ENCODE measurements at places on chromosomes 13 and 19.

DNA sequence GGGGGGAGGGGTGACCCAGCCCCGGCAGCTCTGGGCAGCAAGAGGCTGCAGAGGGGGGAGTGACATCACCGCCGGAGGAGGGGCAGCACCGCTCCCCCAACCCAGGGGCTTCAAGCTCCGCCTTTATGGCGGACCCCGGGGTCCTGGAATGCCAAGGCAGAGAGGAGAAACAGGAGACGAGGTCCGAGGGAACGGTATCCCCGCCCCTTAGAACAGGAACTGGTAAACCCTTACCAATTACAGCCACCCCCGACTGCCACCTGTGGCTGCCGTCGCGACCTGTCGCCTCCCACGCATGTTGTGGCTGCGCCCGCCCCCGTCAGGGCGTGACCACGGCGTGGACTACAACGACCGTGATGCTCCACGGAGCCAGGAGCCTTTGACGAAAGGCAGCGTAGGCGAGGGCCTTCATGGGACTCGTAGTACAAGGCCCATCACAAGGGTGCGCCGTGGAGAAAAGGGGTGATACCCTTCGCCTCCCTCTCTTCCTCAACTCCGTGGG is 4.1 kb upstream of the KCNC3 start:
- peak; percentile 84 for DNase-seq

GRCh38 chr13:84400706-84401105 is 518.4 kb upstream of the SLITRK1 start:
- DNase-seq, result no peak

GRCh38 chr19:14369399-14370168 is 11.7 kb upstream of the ADGRE5 start:
- no peak for DNase-seq

DNA sequence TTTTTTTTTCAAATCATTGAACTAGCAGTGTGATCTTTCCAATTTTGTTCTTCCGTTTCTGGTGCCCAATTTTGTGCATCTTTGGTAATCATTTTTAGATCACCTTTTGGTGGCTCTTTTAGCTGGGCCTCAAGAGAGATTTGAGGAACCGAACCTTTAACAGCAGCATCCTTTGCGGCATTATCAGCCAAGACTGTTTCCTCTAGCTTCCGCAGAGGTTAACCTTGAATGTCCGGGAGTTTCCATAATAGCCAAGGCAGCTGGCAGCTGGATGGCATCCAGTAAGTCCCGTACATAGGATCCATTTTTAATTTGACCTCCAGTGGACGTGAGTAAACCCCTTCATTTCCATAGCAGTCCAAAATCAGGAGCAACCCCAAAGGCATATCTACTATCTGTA is 9.6 kb downstream of the IRGC start:
- no peak for DNase-seq

GRCh38 chr13:85828094-85828684 is 29.0 kb upstream of the SLITRK6 start:
- no peak for DNase-seq

GRCh38 chr19:31260171-31260933 is 88.9 kb downstream of the TSHZ3 start:
- DNase-seq, result no peak

DNA sequence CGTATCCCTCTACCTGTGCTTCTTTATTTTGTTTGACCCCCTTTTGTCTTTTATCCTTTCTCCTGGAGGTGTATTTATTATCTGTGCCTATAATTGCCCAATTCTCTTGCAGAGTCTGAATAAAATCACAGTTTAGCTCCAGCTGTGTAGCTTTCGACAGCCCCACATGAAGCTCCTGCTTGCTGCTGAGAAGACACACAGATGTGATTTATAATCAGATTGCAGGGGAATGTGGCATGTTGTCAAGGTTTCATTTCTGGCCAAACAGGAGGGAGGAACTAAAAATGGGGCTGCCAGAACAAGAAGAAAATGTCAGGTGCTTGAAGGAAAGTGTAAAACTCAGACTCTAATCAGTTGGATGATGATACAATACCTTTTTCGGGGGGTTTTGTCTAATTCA is 22.7 kb downstream of the CCNA1 start:
- no peak for DNase-seq
